IMR-90 (cell line): ENCODE measurements at places on chromosomes 11 and 22. TPM values are rescaled to one million over a fixed set of nuclear protein-coding genes. Genes with fewer than 3 reads are reported as not detected.

DNA sequence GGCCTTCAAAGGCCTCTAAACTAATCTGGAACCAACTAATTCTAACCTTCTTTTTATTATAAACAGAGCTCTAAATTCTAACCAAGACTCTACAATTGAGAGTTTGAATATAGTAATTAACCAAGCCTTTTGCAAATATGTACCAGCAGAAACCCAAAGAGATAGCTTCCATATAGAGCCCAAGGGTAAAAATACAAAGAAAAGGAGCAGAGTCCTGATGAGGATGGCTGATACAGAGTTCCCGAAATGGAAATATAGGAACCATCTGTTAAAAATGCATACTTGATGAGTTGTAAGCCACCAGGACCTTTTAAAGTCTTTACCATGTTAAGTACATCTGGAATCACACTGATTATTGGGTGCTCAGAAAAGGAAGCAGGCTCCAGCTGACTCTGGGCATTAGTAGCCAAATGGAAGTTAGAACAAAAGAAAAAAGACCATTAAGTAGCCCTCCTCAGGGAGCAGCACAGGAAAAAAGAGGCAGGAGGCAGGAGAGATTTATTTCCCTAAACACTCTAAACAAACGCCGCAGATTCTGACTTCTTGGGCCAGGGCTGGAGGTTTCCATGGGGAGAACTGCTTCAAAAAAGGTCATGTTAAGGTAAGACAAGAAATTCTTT lies 463.1 kb upstream of the FAT3 start:
- no peak overlapping the region for H3K27ac ChIP-seq
- no peak for DNase-seq
- no peaks in the 10 kb centered on the region for H3K4me1 ChIP-seq
- no peak overlapping the region for H3K4me3 ChIP-seq
- H3K36me3 ChIP-seq, result no peaks in the 10 kb centered on the region

DNA sequence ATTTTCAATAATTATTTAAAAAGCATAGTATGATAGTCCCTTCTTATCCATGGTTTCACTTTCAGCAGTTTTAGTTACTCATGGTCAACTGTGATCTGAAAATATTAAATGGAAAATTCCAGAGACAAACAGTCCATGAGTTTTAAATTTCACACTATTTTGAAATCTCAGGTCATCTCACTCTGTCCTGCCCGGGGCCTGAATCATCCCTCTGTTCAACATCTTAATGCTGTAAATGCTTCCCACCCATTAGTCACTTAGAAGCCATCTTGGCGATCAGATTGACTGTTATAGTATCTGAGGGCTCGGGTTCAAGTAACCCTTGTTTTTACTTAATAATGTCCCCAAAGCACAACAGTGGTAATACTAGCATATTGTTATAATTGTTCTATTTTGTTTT lies 1509.3 kb downstream of the FAM181B start:
- no peaks in the 10 kb centered on the region for H3K27me3 ChIP-seq
- no peak overlapping the region for H3K4me3 ChIP-seq
- H3K36me3 ChIP-seq, result no peaks in the 10 kb centered on the region
- no peak overlapping the region for H3K27ac ChIP-seq

DNA sequence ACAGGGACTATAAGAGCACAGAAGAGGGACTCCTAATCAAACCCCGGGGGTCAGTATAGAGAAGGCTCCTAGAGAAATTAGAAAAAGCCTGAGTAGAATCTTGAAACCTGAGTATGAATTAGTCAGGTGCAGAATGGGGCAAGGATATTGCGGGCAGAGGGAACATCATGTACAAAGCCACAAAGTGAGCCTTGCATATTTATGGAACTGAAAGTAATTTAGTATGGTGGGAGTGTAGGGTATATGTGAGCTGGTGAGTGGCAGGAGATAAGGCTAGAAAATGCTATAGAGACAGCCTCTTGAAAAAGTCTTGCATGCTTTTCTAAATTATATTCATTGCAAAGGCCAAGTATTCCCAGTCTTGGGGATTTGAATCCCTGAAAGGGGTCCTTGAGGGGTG lies 93.7 kb downstream of the STIM1 start:
- no peak overlapping the region for H3K4me3 ChIP-seq
- no peaks in the 10 kb centered on the region for H3K36me3 ChIP-seq
- H3K27me3 ChIP-seq, result no peaks in the 10 kb centered on the region
- peaks cover 16% of the 10 kb centered on the region for H3K4me1 ChIP-seq
- no peak for DNase-seq
- H3K27ac ChIP-seq, result no peak overlapping the region

GRCh38 chr22:27598792-27599191 lies 202.8 kb downstream of the MN1 start:
- H3K4me1 ChIP-seq, result no peaks in the 10 kb centered on the region
- no peak overlapping the region for H3K27ac ChIP-seq
- H3K4me3 ChIP-seq, result no peak overlapping the region

GRCh38 chr22:17570851-17571631 lies 7.7 kb downstream of the SLC25A18 start:
- DNase-seq, result peak; percentile 83
- peak overlapping the region; percentile 76 for H3K27ac ChIP-seq
- H3K27me3 ChIP-seq, result no peaks in the 10 kb centered on the region

DNA sequence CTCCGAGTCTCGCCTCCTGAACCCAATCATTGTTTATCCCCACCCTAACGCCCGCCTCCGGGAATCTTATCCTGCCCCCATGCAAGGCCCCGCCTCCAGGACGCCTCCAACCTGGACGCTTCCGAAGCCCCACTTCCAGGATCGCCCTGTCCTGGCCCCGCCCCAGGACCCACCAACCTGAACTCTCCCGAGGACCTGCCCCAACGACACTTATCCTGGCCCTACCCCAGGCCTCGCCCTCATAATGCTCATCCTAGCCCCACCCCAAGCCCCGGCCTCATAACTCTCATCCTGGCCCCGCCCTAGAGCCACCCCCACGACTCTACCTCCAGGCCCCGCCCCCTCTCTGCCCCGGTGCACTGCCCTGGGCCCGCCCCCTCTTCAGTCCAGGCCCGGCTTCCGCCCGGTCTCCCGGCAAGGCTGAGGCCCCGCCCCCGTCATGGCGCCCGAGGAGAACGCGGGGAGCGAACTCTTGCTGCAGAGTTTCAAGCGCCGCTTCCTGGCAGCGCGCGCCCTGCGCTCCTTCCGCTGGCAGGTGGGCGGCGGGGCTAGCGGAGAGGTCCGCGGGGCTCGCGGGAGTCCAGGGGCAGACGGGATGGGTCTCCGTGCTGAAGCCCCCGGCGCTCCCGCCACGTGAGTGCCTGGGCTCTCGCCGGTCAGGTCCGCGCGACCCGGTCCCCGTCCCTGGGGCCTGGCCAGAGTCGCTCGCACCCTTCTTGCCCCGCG lies 45.7 kb upstream of the DEFB108B start:
- H3K36me3 ChIP-seq, result no peaks in the 10 kb centered on the region
- H3K4me3 ChIP-seq, result peak overlapping the region; percentile 80
- H3K4me1 ChIP-seq, result 0 out of 2 replicates have a peak, but pooled peaks cover 4% of the 10 kb centered on the region
- H3K27me3 ChIP-seq, result no peaks in the 10 kb centered on the region

DNA sequence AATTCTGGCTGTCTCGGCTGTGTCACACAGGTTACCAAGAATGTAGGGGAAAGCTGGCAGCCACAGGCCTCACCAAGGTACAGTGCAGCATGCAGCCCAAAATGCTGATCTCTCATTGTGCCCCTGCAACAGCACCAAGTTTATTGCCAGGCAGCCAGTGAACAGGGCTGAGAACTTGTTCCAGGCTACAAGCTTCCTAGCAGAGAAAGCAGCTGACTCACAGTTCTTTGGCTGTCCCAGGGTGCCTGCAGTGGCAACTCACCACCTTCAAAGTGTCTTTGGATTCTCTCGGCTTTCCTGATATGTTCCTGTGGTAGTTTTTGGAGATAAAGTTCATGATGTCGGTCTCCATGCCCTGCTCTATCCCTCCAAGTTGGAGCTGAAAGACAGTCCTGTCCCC lies 719.1 kb upstream of the ANO3 start:
- H3K27ac ChIP-seq, result no peak overlapping the region
- no peak overlapping the region for H3K4me3 ChIP-seq
- H3K27me3 ChIP-seq, result no peaks in the 10 kb centered on the region
- no peaks in the 10 kb centered on the region for H3K4me1 ChIP-seq

GRCh38 chr22:43867839-43868635 lies 5.7 kb upstream of the SULT4A1 start:
- no peaks in the 10 kb centered on the region for H3K36me3 ChIP-seq
- no peak overlapping the region for H3K4me3 ChIP-seq

Gene NLRP14
- total RNA-seq, result under 0.01 TPM in 2 replicates

Gene NLRP6
- not detected in 2 replicates for total RNA-seq

Gene UBQLN3
- not detected in 2 replicates for total RNA-seq

Gene TMEM138
- 16.7 and 16.8 TPM in 2 replicates for total RNA-seq

Gene OR4A16
- not detected in 2 replicates for total RNA-seq

Gene NTM
- total RNA-seq, result 17.8 and 19.5 TPM in 2 replicates
